ENCODE measurements at places on chromosomes 6 and 20.

GRCh38 chr6:70651326-70651905 is 16.3 kb upstream of the SMAP1 start:
- H3K27ac ChIP-seq, result peak overlapping the region; percentile 37
- no peaks in the 10 kb centered on the region for H3K27me3 ChIP-seq
- H3K4me3 ChIP-seq, result peak overlapping the region; percentile 67
- peak; percentile 93 for DNase-seq
- H3K4me1 ChIP-seq, result peaks cover 16% of the 10 kb centered on the region
- no peaks in the 10 kb centered on the region for H3K36me3 ChIP-seq

DNA sequence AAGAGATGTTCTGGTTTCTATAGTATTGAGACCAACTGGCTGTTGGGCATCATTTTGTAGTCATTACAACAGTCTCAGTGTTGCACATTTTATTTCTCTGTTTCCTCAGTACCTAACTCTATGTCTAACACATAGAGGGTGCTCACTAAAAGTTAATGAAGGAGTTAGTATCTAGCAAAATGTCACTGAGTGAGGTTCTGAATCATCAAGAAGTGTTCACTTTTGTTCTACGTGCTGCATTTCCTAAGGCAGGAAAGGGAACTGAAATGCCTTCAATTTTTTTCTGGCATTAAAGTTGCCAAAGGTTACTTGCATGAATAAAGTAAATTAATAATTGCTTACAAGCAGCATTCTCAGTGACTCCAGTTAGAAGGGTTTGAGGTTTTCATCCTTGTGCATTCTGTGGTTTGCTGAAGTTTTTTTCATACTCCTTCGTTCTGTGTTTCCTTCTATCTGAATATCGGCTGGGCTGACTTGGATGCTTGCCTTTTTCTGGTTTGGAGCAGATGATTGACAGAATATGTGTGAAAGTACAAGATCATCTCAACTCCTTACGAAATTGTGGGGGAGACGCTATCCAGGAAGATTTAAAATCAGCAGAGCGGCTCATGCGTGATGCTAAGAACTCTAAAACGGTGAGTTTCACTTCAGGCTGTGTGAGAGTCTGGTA is 114.5 kb upstream of the SCGN start:
- no peaks in the 10 kb centered on the region for H3K36me3 ChIP-seq
- no peak for DNase-seq
- no peaks in the 10 kb centered on the region for H3K27me3 ChIP-seq
- no peak overlapping the region for H3K4me3 ChIP-seq
- no peak overlapping the region for H3K27ac ChIP-seq

DNA sequence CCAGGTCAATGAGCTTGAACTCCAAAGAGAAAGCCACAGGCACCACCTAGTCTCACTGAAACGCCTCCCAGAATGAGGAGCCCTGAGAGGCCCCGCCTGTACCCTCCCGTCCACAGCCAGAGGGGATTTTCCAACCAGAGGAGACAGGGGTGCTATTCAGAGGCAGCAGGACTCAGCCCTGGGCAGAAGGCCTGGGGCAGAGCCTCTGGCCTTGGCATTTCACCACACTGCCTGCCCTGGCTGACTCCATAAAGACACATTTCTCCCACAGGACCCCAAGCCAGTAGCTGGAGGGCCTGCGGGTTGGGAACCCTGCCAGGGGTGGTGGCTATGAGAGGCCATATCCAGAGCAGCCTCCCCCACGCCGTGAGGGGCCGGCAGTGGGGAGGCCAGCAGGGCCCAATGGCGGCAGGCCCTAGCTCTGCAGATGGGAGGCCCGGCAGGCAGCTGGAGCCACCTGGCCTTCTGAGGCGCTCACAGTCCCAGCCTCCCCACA is 159.3 kb downstream of the PREX1 start:
- no peaks in the 10 kb centered on the region for H3K27me3 ChIP-seq
- H3K36me3 ChIP-seq, result peaks cover 87% of the 10 kb centered on the region
- no peak overlapping the region for H3K4me3 ChIP-seq
- DNase-seq, result no peak
- no peaks in the 10 kb centered on the region for H3K4me1 ChIP-seq

- H3K4me3 ChIP-seq, result no peak overlapping the region
- DNase-seq, result no peak
- no peaks in the 10 kb centered on the region for H3K27me3 ChIP-seq
- H3K4me1 ChIP-seq, result peaks cover 22% of the 10 kb centered on the region
- H3K36me3 ChIP-seq, result no peaks in the 10 kb centered on the region
Observed at GRCh38 chr6:157036245-157036711, 259.1 kb downstream of the ARID1B start.

GRCh38 chr6:98808541-98809210 is 25.7 kb upstream of the POU3F2 start:
- H3K36me3 ChIP-seq, result no peaks in the 10 kb centered on the region
- DNase-seq, result no peak
- H3K27me3 ChIP-seq, result peaks cover 17% of the 10 kb centered on the region
- H3K27ac ChIP-seq, result no peak overlapping the region
- H3K4me3 ChIP-seq, result no peak overlapping the region

GRCh38 chr20:14956538-14956937 is 619.1 kb upstream of the FLRT3 start:
- H3K27ac ChIP-seq, result no peak overlapping the region
- no peak overlapping the region for H3K4me3 ChIP-seq
- no peak for DNase-seq
- no peaks in the 10 kb centered on the region for H3K36me3 ChIP-seq
- H3K4me1 ChIP-seq, result no peaks in the 10 kb centered on the region

DNA sequence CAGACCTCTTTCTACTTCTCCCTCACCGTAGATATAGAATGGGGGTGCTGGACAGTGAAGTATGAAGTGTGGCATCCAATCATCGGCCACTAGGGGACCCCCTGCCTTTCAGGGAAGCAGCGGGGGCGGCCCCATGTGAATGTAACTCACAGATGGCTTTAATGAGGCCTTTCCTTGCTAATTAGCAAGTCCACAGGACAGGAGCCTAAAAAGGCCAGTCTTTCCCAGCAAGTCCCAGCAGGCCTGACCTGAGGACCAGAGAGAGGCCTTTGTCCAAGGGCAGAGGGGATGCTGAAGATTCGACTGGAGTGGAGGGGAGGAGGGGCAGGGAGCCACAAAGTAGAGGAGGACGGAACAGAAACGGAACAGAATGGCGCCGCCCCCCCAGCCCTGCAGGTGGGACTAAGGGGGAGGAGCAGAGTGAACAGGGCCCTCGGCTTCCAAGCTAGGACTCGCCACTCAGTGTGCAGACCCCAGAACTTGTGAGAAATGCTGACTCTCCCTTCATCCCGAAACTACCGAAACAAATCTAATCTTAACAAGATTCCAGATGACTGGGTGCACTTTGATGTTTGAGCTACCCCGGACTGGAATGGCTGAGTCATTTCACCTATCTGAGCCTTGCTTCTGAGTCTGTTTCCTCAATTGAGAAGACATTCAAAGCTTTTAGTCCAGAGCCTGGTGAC is 5.8 kb downstream of the C6orf132 start:
- no peak overlapping the region for H3K27ac ChIP-seq
- no peaks in the 10 kb centered on the region for H3K36me3 ChIP-seq
- H3K4me3 ChIP-seq, result no peak overlapping the region
- H3K27me3 ChIP-seq, result peaks cover 5% of the 10 kb centered on the region
- no peaks in the 10 kb centered on the region for H3K4me1 ChIP-seq

DNA sequence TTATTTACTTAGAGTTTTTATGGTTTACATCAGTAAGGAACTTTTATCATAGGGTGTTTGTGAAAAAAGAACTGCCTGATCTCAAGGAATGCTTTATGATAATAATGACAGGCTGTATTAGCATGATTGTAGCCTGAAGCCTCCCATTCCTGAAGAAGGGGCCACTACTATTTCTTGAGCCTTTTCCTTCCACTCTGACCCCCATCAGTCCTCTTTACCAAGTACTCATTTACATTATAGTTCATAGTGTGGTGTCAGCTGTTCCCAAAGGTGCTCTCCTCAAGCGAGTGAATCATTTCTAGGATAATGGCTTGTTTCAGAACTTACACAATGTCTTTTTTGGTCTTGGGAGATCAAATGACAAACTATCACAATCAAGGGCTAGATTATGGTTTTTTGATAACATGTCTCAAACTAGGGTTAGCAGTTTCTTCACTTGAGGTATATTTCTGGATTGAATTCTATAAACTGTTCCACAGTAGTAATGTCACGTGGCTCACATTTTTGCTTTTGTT is 283.6 kb downstream of the CDKAL1 start:
- H3K27me3 ChIP-seq, result no peaks in the 10 kb centered on the region
- H3K4me1 ChIP-seq, result no peaks in the 10 kb centered on the region
- no peak overlapping the region for H3K27ac ChIP-seq
- no peak overlapping the region for H3K4me3 ChIP-seq
- H3K36me3 ChIP-seq, result peaks cover 8% of the 10 kb centered on the region

DNA sequence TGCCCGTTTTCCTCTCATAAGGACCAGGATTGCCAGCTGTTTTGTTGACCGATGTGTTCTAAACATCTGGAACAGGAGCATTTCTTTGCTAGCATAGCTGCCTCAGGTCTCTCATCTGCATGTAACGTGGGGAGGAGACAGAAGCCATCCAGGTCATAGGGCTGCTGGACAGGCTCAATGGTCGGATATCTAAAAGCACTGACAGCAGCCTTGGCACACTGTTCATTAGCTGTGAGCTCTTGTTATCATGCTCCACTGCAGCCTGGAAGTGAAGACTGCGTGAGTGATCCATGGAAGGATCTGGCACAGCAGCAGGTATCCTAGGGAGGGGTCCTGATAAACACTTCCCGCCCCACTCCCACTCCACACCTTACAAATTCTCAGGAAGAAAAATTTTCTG is 175.3 kb downstream of the LRFN2 start:
- H3K4me1 ChIP-seq, result no peaks in the 10 kb centered on the region
- no peak overlapping the region for H3K4me3 ChIP-seq
- H3K36me3 ChIP-seq, result no peaks in the 10 kb centered on the region
- H3K27me3 ChIP-seq, result no peaks in the 10 kb centered on the region

- peaks cover 11% of the 10 kb centered on the region for H3K27me3 ChIP-seq
- no peaks in the 10 kb centered on the region for H3K36me3 ChIP-seq
- H3K27ac ChIP-seq, result no peak overlapping the region
- H3K4me1 ChIP-seq, result no peaks in the 10 kb centered on the region
Observed at GRCh38 chr6:137284811-137285110, 65.6 kb upstream of the IFNGR1 start.

- no peak overlapping the region for H3K27ac ChIP-seq
- H3K4me1 ChIP-seq, result no peaks in the 10 kb centered on the region
- no peaks in the 10 kb centered on the region for H3K36me3 ChIP-seq
Observed at GRCh38 chr6:168708984-168709383, 268.0 kb downstream of the SMOC2 start.

GRCh38 chr6:155213611-155214372 is 50.0 kb upstream of the CLDN20 start:
- H3K36me3 ChIP-seq, result no peaks in the 10 kb centered on the region
- no peak for DNase-seq
- H3K4me3 ChIP-seq, result no peak overlapping the region
- H3K4me1 ChIP-seq, result no peaks in the 10 kb centered on the region
- H3K27ac ChIP-seq, result no peak overlapping the region

- no peaks in the 10 kb centered on the region for H3K4me1 ChIP-seq
- no peak for DNase-seq
- no peak overlapping the region for H3K4me3 ChIP-seq
- no peaks in the 10 kb centered on the region for H3K27me3 ChIP-seq
- H3K27ac ChIP-seq, result no peak overlapping the region
Observed at GRCh38 chr6:138285800-138286199, 67.5 kb upstream of the PBOV1 start.

DNA sequence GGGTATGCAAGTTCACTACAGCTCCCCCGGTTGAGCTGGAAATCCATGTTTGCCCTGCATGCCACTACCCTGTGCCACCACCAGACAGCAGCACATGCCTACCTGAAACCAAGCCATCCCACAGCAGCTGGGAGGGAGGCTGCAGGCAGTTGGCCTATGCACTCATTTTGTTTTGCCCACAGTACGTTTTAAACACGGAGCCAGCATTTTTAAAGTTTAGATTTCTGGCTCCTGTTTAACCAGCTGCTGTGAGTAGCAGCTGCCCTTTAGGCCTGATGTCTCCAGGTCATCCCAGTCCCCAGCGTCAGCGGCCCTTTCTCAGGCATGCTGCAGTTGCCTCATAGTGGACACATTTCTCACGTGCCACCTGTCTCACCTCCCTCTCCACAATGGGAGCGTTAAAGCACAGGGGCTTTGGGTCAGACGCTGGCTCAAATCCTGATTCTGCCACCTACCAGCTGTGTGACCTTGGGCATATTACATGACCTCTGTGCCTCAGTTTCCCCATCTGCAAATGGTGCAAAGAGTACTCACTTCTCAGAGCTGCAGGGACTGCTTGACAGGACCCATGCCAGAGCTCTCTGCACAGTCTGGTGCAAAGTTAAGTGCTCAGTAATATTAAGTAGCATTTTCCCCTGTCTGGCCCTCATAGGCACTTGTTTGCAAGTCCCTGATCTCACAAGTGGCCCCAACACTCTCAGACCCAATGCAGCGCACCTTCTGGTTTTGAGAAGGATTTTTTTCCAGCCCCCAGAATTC is 8.2 kb upstream of the UBE2V1 start:
- peak; percentile 75 for DNase-seq
- no peaks in the 10 kb centered on the region for H3K27me3 ChIP-seq
- no peak overlapping the region for H3K4me3 ChIP-seq
- no peak overlapping the region for H3K27ac ChIP-seq

GRCh38 chr20:58494923-58495622 is 20.1 kb downstream of the APCDD1L start:
- H3K27ac ChIP-seq, result no peak overlapping the region
- no peak for DNase-seq
- no peaks in the 10 kb centered on the region for H3K36me3 ChIP-seq
- no peaks in the 10 kb centered on the region for H3K27me3 ChIP-seq
- no peak overlapping the region for H3K4me3 ChIP-seq

- H3K4me3 ChIP-seq, result no peak overlapping the region
- no peak for DNase-seq
- H3K27me3 ChIP-seq, result peaks cover 6% of the 10 kb centered on the region
- H3K4me1 ChIP-seq, result no peaks in the 10 kb centered on the region
Observed at GRCh38 chr6:134809130-134809529, 140.8 kb downstream of the ALDH8A1 start.

- DNase-seq, result no peak
- no peaks in the 10 kb centered on the region for H3K4me1 ChIP-seq
- H3K4me3 ChIP-seq, result no peak overlapping the region
- no peak overlapping the region for H3K27ac ChIP-seq
- H3K27me3 ChIP-seq, result no peaks in the 10 kb centered on the region
- no peaks in the 10 kb centered on the region for H3K36me3 ChIP-seq
Observed at GRCh38 chr20:19257865-19258264, 45.4 kb downstream of the SLC24A3 start.

GRCh38 chr6:2688401-2689064 is 62.2 kb downstream of the MYLK4 start:
- no peak overlapping the region for H3K4me3 ChIP-seq
- no peak for DNase-seq
- H3K27ac ChIP-seq, result no peak overlapping the region

Measured in CD4-positive, CD25-positive, alpha-beta regulatory T cell (primary cell).